ENCODE measurements at places on chromosomes 5 and 9. TPM values are rescaled to one million over a fixed set of nuclear protein-coding genes. Genes with fewer than 3 reads are reported as not detected.

FGD3 gene
- polyA plus RNA-seq: 7.2 TPM

C5orf52 gene
- polyA plus RNA-seq: 0.87 TPM

SLC25A48 gene
- 0.54 TPM for polyA plus RNA-seq

GFI1B gene
- 6.2 TPM for polyA plus RNA-seq

LHX6 gene
- 1.1 TPM for polyA plus RNA-seq

CEL gene
- polyA plus RNA-seq: 268 TPM

C5orf58 gene
- 1.0 TPM for polyA plus RNA-seq

KIF4B gene
- 0.01 TPM for polyA plus RNA-seq

DAB2IP gene
- polyA plus RNA-seq: 33.0 TPM

SPAG8 gene
- 1.4 TPM for polyA plus RNA-seq

GHR gene
- 10.5 TPM for polyA plus RNA-seq

PRLR gene
- 56.0 TPM for polyA plus RNA-seq

NR2F1 gene
- polyA plus RNA-seq: 7.6 TPM

DRD1 gene
- polyA plus RNA-seq: 0.04 TPM

ACOT12 gene
- 0.72 TPM for polyA plus RNA-seq

SUSD3 gene
- 7.6 TPM for polyA plus RNA-seq

PKD2L2 gene
- 0.15 TPM for polyA plus RNA-seq

CXCL14 gene
- polyA plus RNA-seq: 161 TPM

OSMR gene
- 5.9 TPM for polyA plus RNA-seq

BARHL1 gene
- 0.01 TPM for polyA plus RNA-seq

HRH2 gene
- polyA plus RNA-seq: 2.1 TPM

PTPA gene
- polyA plus RNA-seq: 70.1 TPM

RLN1 gene
- not detected for polyA plus RNA-seq

SLCO6A1 gene
- 0.13 TPM for polyA plus RNA-seq

ANKRD31 gene
- polyA plus RNA-seq: 0.21 TPM

IDNK gene
- 12.9 TPM for polyA plus RNA-seq

ARL10 gene
- 6.5 TPM for polyA plus RNA-seq

SH3RF2 gene
- polyA plus RNA-seq: 31.9 TPM

NOXA1 gene
- polyA plus RNA-seq: 11.8 TPM

SPOCK1 gene
- 6.3 TPM for polyA plus RNA-seq

NIPAL4 gene
- polyA plus RNA-seq: 1.4 TPM

OLFML2A gene
- polyA plus RNA-seq: 11.7 TPM

TLR4 gene
- polyA plus RNA-seq: 6.2 TPM

SCAMP1 gene
- 27.3 TPM for polyA plus RNA-seq

DMRT3 gene
- polyA plus RNA-seq: not detected

KCNIP1 gene
- polyA plus RNA-seq: 2.8 TPM

SEMA6A gene
- 55.9 TPM for polyA plus RNA-seq

ZNF483 gene
- polyA plus RNA-seq: 0.99 TPM

NPR3 gene
- polyA plus RNA-seq: 9.8 TPM

WDR38 gene
- not detected for polyA plus RNA-seq

CAMK2A gene
- 1.1 TPM for polyA plus RNA-seq

AK8 gene
- 2.6 TPM for polyA plus RNA-seq

MARCOL gene
- polyA plus RNA-seq: not detected

SPINK6 gene
- polyA plus RNA-seq: not detected

SPINK1 gene
- 259 TPM for polyA plus RNA-seq

GPR150 gene
- polyA plus RNA-seq: 0.90 TPM

FOXD4L3 gene
- polyA plus RNA-seq: 0.12 TPM

CARTPT gene
- 8.5 TPM for polyA plus RNA-seq

EMB gene
- polyA plus RNA-seq: 69.5 TPM

GRIN1 gene
- polyA plus RNA-seq: 2.6 TPM

TAF1L gene
- 0.03 TPM for polyA plus RNA-seq

ENTPD8 gene
- polyA plus RNA-seq: 14.2 TPM

CDKN2A gene
- 0.15 TPM for polyA plus RNA-seq

PCDHGA4 gene
- 0.79 TPM for polyA plus RNA-seq

BAAT gene
- polyA plus RNA-seq: 0.60 TPM

PCDHAC1 gene
- 1.2 TPM for polyA plus RNA-seq

MRPS2 gene
- polyA plus RNA-seq: 46.9 TPM

TMEM174 gene
- not detected for polyA plus RNA-seq

Measured in large intestine (tissue), 12 donors.